NCI-H1105 treated with DMSO at 0.1 percent for 48 hours (cell line): ENCODE measurements at places on chromosomes 3 and 15.

DNA sequence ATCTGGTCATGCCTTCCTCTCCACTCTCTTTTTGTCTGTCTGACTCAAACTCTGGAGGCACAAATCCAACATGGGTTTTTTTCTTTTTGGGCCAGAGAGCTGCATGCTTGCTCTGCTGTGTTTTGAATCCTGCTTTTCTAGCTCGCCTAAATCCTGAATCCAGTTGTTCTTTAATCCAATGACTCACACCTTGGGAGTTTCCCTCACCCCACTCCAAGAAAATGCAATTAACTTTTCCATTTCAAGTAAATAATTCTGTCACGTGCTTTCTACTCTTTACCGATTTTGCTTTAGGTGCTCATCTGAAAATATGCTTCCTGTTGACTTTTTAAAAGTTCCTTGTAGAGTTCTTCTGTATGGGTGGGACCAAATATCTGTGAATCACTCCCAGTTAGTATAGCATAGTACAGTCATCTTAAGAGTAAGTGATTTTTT, 47.6 kb downstream of the SLMAP start:
- no peak for DNase-seq

- DNase-seq, result no peak
Observed at GRCh38 chr15:88036154-88036839, 220.2 kb downstream of the NTRK3 start.

DNA sequence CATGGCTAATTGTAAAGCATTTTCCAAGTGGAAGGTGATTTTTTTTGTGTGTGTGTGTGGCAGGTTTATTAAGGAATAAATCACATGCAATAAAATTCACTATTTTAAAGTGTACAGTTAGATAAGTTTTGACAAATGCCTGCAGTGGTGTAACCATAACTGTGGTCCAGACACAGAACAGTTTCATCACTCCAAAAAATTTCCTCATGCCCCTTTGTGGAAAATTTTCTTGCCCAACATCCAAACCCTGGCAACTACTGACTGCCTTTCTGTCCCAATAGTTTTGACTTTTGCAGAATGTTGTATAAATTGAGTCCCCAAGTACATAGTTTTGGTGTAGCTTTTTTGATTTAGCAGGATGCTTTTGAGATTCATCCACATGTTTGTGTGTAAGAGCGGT, 135.1 kb upstream of the KLHL25 start:
- DNase-seq, result no peak

GRCh38 chr15:94256511-94256910, 25.1 kb downstream of the MCTP2 start:
- no peak for DNase-seq

DNA sequence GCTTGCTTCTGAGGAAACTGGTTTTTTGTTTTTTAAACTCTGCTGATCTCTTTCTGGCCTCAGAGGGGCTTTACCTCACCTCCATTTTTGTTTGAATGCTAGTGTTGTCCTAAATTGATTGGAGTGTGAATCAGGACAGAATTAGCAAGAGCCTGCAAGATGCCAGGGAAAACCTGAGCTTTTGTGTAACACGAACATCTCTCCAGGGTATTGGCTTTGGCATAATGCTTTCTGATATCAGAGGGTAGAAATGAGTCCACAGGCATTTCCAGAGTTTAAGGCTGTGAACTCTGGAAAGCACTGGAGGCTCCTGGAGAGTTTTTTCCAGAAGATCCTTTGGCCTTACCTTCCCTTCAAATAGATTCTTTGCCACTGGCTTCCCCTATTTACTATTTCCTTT, 87.1 kb downstream of the WDR76 start:
- DNase-seq, result no peak

- peak; percentile 50 for DNase-seq
Observed at GRCh38 chr3:44913868-44914468, 39.6 kb downstream of the TGM4 start.

DNA sequence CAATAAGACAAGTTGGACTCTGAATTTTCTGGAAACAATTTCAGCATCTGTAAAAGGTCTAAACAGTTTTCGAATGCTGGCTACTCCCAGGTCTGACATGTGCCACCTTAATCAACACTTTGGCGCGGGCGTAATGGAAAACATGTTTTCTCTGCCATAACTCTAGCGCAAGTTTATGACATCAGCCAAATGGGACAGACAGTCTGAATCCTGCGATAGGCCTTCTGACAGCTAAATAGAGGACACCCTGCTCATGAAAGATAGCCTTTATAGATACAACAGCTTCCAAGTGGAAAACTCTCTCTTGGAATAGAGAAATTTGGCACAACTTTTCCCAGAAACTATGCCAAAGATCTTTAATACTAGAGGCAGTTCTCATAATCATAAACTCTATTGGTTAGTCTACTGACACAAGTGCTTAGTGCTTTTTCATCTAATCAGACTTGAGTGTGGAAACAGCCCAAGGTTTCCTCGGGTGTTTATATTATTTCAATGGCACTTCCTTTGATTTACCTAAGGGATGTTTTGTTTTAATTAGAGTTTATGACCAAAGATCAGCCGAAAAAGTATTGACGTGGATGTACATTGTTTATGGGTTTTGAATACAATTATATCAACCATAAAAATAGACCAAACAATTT, 120.1 kb upstream of the DPH6 start:
- DNase-seq, result no peak

- DNase-seq, result no peak
Observed at GRCh38 chr3:196215493-196216020, 777 bp upstream of the SLC51A start.

DNA sequence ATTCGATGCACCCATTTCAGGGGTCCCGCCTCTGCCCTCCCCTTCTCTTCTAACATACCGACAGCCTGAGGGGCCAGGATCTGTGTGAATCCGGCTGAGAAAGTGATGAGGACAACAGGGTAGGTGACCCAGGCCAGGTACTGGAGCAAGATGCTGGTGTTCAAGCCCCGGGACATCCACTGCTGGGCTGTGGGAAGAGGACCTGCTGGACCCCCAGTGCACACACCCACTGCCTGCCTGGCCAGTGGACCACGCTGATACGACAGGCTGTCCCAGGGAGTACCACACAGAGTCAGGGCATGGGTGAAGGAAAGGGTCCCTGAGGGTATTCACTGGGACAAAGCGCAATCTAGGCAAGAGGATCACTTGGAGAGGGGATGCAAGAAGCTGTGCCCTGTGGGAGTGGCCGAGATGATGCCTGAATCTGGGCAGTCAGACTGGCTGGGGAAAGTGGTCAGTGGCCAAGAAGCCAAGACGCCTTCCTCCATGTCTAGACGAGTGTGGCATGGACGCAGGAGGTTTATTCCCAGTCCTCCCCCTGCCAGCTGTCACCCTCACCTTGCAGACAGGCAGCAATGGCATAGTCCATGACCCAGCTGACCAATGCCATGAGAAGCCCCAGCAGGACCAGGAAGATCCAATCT, 3.2 kb downstream of the CLCN2 start:
- no peak for DNase-seq

DNA sequence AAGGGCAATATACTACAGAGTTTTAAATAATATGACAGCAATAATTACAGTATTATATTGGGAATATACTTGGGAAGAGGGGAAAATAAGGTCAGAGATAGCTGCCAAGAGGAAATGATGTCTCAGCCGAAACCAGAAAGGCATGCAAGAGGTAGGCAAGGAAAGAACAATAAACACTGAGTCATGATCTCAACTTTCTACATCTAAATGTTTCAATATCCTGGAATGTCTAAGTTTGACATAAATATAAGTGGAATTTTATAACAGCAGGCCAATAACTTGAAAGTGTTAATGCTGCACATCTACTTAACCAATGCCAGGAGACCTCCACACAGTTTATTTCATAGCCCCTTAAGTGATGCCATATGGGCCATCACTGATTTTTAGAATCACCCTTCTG, 99.8 kb upstream of the CPNE4 start:
- no peak for DNase-seq

- DNase-seq, result no peak
Observed at GRCh38 chr15:45150481-45150880, 20.7 kb downstream of the DUOX1 start.

GRCh38 chr3:141526709-141527108, 39.9 kb downstream of the RASA2 start:
- DNase-seq, result no peak

DNA sequence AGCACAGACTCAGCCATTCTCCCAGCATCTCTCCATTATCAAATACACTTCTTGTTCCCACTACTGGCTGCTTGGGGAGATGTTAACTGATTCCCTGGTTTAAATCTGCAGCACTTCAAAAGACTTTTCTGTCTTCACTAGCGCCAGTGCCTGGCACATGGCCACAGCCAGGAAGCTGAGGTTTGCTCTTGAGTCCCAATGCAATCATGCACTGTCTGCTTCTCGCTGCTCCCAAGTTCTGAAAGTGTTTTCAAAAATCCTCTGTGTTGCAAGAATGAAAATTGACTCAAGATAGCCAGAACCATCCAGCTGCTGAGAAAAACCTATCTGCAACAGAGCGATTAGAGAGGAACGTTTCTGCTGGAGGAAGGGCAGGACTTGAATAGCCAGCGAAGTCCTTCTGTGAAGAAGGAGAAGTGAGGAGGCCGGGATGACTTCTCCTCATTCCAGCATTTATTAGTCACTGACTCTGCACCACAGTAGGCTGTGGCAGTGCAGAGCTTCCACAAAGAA, 358.4 kb upstream of the NR2F2 start:
- DNase-seq, result no peak

DNA sequence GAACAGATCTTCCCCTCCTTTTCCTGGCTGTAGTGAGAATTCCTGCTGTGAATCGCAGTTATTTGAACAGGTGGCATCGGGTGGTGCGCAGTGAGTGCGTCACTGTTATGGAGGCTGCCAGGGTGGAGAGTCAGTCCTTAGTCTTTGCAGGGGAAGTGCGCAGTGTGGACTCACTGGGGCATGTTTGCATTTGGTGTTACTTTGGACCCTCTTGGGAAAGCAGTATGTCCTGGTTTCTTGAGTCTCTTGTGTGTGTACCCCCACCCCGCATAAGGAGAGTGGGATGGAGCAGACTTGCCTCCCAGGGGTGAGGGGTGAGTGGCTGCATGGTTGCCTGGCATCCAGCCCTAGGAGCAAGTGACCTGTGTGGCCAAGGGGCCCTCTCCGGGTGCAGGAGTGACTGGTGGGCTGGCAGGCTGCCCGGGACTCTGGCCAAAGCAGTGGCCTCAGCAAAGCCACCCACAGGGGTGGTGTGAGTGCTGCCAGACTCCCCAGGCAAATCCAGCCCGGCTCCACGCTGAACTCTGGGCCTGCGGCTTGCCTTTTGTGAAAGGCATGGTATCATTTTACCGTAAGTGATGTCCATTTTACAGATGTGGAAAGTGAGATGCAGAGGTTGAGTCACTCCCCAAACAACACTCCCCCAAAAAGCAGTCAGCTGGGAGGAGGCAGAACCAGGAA, 46.4 kb downstream of the DNASE1L3 start:
- peak; percentile 36 for DNase-seq

DNA sequence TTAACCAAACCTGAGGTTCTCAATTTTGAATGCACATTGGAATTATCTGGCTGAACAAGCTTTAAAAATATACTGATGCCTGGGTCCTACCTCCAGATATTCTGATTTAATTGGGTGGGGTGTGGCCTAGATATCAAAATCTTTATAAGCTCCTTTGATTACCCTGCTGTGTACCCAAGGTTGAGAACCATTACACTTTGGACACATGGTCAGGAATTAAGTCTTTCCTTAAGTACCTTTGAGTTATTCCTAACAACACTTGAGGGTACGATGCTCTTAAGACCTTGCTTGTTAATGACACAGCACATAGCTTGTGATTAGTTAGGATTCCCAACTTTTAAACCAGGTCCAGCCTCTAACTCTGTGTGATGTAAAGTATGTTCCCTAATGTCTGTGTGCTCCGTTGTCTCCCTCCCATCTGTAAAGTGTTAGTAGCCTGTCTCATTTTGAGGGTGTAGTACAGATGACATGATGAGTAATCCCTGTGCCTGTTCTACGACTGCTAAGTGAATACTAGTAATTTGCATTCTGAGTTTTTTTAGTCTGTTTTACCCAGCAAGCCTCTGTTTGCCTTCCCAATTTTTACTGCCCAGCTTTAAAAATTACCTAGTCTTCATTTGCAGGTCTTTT, 154.9 kb downstream of the KLHL25 start:
- no peak for DNase-seq

DNA sequence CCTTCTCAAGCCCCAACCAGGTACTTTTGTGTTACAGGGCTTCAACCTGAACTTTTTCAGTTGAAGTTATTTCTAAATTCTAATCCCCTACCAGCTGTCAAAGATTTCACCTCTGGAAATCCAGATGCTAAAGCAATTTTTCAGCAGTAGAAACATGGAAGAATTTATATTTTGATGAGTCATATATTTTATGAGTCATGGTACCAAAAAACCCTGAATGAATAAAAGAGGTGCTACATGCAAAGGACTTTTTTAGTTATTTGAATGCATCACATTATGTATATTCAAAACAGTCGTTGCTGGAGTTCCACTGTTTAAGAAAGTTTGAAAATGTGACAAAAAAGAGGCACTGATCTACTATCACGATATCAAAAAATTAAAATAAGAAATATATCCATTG, 96.0 kb upstream of the ZNF385D start:
- no peak for DNase-seq

GRCh38 chr3:55157731-55158130, 229.9 kb upstream of the LRTM1 start:
- DNase-seq, result no peak

DNA sequence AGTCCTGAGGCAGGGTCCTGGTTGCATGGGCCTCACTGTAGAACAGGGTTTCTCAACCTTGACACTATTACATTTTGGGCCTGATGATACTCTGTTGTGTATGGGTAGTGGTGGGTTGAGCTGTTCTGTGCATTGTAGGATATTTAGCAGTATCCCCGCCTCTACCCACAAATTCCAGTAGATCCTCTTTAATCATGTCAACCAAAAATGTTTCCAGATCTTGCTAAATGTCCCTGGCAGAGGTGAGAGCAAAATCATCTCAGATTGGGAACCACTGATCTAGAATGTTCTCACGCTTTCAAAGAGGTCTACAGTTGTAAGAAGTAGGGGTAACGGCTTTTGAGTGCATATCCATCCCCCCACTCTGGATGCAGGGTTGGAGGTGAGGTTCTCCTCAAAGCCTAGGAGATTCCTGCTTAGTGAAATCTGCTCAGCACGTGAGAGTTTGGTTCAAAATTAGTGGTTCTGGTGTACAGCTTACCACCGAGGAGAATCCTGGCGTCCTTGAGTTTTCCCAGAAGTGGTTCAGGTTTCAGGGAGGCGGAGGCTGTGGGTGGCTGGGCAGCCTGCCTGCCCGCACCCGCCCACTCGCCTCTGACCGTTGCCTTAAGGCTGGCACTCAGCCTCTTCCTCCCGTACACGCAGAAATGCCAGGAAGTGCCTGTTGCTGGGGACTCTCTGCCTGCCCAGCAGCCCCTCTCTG, 5.3 kb downstream of the ACVR2B start:
- DNase-seq, result no peak

DNA sequence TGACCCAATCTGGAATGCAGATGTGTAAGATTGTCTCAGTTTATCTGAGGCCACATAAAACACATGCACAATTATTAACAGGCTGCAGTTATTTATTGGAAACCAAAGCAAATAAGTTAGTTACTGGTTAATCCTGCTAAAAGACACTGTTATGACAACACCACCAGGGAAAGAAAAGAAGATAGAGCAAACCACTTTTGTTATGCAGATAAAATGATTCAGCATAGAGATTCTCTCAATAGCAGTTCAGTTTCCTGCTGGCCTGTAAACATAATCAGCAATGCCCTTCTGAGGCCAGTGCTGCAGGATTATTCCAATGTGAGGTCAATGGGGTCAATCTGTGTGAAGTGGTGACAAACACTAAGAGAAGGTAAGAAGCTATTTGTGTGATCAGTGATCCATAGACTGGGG, 244.4 kb downstream of the ZBTB20 start:
- DNase-seq, result no peak
